ENCODE measurements at places on chromosomes 4 and X.

DNA sequence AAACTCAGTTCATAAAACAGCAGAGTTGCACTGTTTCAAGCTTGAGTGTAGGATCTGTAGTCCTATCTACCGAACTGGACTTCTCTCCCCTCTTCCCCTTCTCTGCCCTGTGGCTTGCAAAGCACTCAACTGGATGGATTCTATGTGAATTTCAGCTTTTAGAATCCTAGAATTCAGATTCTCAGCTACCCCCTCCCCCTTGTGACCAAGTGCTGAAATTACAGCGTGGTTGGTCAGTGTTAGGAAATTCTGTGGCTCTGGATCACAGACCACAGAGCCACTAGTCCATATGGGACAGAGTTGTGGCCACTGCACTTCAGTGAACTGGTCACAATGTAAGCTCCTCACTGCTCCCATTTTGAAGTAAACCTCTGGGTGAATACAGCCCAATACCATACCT, 64.6 kb upstream of the TRPC5 start:
- DNase-seq = no peak

DNA sequence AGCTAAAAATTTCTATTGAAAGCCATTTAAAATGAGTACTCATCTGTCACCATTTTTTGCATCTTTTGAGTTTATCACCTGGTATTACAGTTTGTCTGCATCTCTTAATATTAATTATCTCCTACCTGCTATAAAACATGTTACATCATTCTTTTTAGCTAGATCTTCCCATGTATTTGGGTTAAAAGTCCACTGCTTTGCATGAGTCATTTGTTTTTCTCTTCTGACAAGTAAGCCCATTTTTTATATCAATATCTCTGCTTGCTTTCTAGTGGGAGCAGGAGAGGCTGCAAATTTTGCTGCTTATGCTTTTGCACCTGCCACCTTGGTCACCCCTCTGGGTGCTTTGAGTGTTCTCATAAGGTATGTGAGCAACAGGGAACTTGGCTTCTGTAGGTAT, 16.1 kb downstream of the NIPAL1 start:
- no peak for DNase-seq

- DNase-seq = no peak
Measured at GRCh38 chrX:82973646-82974045, 534.4 kb upstream of the POU3F4 start.

- DNase-seq = no peak
Measured at GRCh38 chr4:3605491-3605890, 73.3 kb upstream of the LRPAP1 start.

DNA sequence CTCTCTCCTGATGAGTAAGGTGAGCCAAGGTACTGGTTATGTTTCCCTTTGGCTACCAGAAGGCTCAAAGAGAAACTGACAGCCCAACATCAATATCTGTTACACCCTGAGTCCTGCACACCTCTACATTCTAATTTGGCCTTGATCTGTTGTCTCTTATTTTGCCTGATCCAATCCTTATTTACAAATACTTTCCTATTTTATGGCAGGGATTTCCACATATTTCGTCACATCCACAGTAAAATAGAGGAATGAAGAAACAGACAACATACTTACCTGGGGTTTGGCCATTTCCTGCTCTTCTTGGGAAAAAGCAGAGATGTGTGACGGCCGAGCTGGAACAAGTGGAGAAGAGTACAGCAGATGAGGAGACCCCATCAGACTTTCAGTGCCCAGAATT, 1.5 kb downstream of the ZNF182 start:
- no peak for DNase-seq

DNA sequence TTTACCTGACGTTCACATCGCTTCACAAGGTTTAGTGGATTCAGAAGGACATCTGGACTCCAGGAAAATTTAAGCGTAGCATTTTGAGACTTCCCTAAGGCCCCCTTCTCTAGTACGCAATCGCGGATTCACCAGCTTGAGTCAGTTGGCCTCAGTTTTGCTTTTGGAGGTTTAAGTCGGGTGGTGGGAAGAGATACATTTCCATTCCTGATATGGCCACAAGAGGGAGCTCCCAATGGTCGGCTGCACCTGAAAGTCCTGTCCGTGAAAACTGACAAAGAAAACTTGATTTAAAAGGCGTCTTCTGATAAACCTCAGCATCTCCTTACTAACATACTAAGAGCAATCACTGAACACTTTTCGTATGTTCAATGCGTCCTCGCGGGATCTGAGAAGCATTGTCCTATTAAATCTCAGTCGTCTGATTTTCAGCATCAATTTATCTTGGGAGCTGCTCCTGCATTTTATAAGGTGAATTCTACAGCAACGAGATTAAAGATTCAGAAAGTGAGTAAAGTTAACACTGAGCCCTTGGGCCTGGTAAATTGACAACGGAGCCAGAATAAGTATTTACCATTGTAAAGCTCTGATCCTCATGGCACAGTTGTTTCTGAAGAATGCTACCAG, 50.6 kb downstream of the LGI2 start:
- peak; percentile 67 for DNase-seq

GRCh38 chr4:151004222-151004621, 10.9 kb downstream of the LRBA start:
- no peak for DNase-seq

- peak; percentile 41 for DNase-seq
Measured at GRCh38 chrX:150365051-150365989, 2.2 kb downstream of the MAMLD1 start.

DNA sequence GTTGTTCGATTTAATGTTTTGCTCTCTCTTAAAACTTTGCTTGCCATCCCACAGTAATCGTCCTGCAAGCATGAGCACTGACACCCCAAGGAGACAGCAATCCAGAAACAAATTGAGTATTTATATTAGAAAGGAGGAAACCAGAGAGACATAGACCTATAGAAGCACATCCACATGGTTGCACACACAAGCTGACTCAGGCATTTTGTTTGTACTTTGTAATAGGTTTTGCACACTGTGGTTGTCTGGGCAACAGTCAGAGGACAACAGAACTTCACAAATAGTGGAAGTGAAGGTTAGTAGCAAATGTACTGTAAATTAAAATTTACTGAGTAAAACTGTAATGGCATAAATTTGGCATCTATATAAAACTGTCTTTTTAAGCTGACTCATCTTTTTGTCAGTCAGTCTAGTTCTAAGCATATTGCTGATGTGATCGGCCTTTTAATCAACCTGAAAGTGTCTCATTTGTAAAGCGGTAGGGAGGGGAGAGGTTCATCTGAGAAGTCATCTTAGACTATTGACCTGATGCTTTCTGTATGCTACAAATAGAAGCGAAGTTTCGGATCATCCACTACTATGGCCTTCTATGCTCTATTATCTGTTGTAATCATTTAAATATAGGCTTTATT, 1624.7 kb downstream of the ARAP2 start:
- peak; percentile 0 for DNase-seq

DNA sequence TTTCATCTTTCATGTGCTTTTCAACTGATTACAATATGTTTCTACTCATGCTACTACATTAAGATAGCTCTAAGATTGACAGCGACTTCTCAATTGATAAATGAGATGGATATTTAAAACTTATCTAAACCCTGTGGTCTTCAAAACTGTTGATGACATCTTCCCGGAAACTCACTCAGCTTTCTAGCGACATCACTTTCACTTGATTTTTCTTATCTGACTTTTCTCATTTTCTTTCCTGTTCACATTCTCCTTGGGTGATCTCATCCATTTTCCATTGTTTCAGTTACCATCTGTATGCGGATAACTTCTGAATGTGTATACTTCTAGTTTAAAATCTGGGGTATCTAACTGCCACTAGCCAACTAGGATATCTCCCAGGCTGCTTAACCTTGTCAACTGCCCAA, 3.1 kb downstream of the POLR2B start:
- peak; percentile 5 for DNase-seq

- no peak for DNase-seq
Measured at GRCh38 chrX:149979126-149979644, 40.9 kb upstream of the EOLA2 start.

- peak; percentile 81 for DNase-seq
Measured at GRCh38 chr4:40990236-40990898, 224.0 kb downstream of the APBB2 start.

DNA sequence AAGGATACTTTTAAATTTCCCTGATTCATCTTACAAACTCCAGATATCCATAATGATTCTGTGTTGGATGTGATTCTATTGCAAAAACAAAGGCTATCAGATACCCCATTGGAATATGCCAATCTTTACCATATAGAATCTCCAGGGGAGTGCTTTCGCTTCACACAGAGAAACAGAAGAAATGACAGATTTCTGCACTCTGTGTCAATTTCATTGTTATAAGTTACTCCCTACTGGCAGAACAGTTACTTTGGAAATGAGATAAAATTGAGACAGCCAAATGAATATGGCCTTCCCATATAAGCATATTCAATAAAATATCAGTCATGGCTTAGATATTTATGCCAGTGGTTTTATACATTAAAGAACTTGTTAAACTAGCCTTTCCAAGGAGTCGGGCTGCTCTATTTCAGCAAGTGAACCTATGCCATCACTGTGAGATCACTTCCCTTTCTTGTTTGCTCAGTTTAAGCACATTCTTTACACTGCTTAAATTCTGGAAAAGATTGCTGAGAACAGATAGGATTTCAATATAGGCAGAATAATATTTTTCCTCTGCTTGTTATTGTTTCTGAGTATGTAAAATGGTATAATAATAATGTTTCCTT, 127.5 kb upstream of the ANXA10 start:
- no peak for DNase-seq

GRCh38 chrX:110046971-110047370, 44.1 kb downstream of the TMEM164 start:
- DNase-seq = no peak

DNA sequence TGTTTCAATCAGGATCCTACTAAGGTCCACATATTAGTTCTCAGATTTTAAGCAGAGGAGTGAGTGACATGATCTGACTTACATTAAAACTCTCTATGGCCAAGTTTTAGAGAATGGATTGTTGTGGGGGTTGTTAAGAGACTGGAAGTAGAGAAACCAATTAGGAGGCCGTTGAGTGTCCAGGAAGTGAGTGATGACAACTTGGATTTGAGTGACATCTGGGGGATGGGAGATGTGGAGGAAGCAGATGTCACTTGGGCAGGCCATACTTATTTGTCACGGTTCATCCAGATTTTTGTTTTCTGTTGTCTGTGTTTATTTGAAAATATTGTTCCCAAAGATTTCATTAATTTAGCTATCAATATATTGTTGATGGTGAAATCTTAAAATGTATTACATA, 28.3 kb downstream of the ADD1 start:
- DNase-seq = no peak

GRCh38 chr4:142874684-142875083, 28.6 kb upstream of the INPP4B start:
- no peak for DNase-seq

GRCh38 chrX:52979993-52980392, 21.7 kb upstream of the FAM156A start:
- no peak for DNase-seq

DNA sequence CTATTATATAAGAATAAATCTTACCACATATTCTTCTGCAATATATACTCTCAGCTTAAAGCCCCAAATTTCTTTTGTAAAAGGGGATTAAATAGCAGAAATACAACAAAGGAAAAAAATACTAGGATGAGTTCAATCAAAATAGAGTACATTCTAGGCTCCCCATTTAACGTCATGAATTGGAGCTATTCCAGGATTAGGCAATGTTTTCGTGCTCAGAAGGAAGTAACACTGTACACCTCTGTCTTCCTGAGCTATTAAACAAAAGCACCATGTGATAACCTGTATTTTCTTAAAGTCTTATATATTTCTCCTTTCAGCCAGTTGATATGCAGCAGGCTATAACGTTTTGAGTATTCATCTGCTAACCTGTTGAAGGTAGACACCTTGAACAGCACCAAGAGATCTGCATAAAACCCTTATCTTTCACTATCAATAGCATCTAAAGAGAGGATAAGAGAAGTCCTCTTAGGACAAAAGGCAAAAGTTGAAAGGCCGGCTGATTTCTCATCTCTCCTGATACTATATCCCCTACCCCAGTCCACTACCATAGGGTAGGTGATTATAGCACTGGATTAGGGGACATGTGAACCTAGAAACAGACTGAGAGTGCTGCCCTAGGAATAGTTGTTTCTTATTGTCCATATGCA, 31.5 kb downstream of the TEC start:
- DNase-seq = no peak

DNA sequence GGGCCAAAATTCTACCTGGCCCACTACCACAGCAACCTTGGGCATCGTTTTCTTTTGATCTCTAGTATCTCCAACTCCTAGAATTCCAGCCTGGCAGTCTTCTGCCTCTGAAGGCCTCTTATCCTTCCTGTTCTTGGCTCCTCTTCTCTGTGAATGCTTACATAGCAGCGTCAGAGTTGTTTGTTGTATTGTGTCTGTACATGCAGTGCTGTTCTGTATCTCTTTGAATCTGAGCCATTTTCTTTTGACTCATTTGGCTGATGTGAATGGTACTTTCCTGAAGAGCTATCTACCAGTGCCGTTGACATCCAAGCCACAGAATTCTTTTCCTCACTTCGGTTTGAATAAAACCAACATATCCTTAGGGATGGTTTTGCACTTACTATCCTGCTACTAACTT, 79.2 kb downstream of the TMEM164 start:
- DNase-seq = no peak

DNA sequence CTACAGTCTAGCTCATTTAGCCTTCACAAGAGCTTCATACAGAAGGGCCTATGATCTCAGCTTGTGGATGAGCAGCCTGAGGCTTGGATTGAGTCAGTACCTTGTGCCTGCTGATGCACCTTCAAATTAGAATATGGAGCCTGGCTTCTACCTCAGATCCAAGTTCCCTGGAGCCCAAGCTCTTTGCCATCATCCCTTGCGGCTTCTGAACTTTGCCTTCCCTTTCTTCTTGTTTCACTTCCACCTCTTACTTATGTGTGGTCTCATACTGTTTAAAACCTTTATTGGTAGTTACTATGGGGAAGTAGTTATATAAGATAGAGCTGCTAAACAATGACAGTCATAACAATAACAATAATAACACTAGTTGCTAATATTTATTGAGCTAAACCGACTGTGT, 84.3 kb upstream of the AFF2 start:
- no peak for DNase-seq

DNA sequence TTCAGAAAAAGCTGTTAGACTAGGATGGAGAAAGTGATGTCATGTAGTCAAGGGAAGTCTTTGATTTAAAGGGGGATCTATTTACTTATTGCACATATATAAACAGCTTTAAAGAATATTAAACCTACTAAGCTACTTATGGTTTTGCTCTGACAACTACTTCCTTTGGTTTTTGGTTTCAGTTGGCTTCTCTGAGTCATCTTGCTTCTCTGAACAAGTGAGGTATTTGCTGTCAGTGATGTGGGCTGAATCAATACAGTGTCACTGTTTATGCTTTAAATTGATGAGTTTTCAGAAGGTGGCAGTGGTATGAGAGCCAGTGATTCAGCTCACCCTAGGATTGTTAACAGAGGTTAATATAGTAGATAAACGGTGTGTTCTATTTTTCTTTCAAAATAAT, 75.1 kb downstream of the CEP44 start:
- no peak for DNase-seq

GRCh38 chrX:30010471-30010870, 204.9 kb upstream of the MAGEB2 start:
- DNase-seq = no peak

DNA sequence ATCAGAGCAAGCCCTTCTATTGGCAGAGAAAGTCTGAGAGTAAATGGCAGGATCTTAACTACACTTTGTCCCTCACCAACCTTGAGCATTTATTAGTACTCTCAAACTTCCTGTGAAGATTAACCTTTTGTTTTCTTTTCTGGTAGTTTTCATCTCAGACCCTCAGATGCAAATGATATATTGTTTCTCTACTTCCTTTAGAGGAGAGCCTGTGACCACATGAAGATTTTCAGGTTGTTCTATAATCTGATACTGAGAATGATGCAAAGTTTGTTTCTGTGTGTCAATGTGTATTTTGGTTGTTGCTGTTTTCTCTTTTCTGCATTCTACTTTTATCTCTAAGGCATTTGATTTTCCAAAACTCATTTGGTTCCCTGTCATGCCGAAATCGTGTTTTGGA, 165.8 kb upstream of the CYSLTR1 start:
- no peak for DNase-seq
